NCI-H1417 (cell line): ENCODE measurements at places on chromosomes 12 and 14.
A peak's percentile ranks its signal among the peaks of the same experiment; 100 is the strongest.

- DNase-seq = no peak
These were observed 35.0 kb downstream of the TPH2 start for GRCh38 chr12:71973687-71974086.

DNA sequence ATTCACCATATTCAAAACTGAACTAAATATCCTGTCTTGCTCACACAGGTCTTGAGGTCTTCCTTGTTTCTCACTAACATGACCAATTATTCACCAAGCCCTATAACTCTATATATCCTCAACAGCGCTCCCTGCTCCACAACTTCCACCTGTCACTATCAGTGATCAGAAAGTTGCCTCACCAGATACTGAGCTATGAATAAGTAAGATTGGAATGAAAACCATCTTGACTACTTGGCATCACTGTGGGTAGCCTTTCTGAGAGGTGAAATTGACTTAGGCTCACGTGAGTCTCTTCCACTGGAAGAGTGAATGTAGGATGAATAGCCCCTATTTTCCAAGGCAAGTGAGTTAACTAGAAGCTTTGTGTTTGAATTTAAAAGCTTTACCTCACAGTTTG, 167.1 kb downstream of the PIK3C2G start:
- no peak for DNase-seq

GRCh38 chr12:132560614-132561426, 49.6 kb downstream of the LRCOL1 start:
- DNase-seq = peak; percentile 90

DNA sequence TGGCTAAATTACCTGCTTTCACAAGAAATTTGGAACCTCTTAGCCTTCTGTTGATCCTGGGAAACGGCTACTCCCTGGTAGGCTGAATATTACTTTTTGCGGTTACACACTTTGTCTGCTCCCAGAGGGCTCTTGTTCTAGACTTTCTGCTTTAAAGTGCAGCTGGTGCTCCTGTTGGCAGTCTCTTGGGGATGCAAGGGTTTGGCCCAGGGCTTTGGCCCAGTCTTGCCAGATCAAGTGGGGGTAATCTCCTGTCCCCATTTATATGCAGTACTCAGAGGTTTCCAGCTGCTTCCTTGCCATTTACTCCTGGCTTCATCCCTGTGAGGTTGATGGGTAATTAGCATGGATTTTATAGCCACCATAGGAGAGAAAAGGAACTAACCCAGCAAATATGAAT, 558.2 kb upstream of the MIS18BP1 start:
- DNase-seq = no peak

- DNase-seq = peak; percentile 78
These were observed 626 bp downstream of the TXNDC16 start for GRCh38 chr14:52551696-52552062.

- no peak for DNase-seq
These were observed 36.3 kb upstream of the TSPAN9 start for GRCh38 chr12:3040663-3041544.

DNA sequence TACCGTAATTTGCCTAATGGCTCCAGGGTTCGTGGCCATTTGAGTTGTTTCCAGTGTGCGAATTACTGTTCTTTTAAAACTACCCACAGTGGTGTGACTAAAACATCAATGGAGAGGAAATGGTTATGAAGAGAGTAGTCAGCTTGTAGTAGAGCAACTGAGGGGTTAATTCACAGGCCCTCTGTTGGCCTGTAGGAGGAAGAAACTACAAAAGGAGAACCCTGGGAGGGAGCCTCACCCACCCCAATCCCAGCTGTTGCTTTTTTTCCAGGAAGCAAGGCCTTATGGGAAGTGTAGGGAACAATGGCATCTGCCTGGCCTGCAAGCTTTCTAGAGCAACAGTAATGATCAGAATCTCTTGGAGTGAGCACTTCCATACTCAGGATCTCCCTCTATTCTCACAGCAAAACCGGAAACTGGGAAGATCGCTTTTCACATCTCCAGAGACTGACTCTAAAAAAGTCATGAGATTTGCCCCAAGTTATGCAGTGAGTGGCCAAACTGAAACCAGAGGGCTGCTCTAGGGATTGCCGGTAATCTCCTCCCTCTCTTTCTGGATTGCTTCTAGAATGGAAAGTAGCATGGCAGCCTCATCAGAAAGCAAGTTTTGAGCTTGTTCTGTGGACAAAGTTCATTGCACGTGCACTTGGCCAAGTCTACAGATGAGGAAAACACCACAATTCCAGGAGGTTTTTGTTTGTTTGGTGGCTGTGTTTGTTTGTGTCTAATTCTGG, 125.3 kb upstream of the PWP1 start:
- no peak for DNase-seq

DNA sequence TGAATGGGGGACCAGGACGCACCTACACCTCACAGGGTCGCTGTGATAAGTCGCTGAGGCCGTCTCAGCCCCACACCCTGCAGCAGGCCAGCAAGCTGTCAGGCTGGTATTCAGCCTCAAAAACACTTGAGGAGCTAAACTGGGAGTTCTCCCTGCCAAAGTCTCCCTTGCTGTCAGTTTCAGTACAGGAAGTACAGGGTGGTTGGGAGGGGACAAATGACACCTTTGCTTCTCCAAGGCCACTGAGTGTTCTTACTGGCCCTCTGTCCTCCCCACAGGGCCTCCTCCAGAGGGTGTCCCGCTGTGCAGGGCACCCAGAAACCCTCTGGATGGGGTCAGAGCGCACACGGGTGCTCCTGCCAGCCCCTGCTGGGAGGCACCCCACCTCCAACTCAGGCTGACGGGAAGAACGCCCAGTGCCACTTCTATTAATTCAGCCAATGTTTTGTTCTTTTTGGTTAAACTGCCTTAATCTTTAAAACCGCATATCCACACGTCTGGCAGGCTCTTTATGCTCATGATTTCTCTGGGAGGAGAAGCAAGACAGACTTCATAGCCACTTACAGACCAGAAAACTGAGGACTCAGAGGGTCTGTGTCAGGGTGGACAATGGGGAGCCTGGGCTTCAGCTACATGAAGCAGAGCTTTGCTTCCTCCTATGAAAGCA, 75.9 kb downstream of the ITPK1 start:
- no peak for DNase-seq

DNA sequence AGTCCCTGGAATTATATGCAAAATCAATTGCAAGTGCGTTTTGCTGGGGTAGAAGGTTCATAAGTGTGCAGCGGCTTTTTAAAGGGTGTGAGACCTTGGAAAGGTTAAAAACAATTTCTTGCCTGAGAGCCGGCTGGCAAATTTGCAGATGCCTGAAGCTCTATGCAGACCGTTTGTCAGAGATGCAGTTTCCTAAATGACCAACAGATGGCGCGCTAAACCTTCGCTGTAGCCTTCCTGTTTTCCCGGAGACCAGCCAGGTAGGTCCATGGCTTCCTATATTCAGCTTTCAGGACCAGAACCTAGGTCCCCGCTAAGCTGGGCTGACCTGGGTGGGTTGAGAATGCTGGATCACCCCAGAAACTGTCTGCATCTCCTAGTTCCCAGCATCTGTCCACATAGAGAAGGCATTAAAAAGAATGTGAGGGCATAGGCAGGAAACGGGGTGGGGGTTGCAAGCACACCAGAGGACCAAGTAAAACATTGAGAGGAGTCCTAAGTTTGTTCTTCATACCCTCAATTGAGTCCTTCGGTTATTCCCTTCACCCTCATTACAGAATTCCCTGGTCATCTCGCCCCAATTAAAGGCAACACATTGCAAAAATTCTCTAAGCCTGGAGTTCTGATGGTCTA, 5.7 kb upstream of the NOS1 start:
- peak; percentile 81 for DNase-seq

DNA sequence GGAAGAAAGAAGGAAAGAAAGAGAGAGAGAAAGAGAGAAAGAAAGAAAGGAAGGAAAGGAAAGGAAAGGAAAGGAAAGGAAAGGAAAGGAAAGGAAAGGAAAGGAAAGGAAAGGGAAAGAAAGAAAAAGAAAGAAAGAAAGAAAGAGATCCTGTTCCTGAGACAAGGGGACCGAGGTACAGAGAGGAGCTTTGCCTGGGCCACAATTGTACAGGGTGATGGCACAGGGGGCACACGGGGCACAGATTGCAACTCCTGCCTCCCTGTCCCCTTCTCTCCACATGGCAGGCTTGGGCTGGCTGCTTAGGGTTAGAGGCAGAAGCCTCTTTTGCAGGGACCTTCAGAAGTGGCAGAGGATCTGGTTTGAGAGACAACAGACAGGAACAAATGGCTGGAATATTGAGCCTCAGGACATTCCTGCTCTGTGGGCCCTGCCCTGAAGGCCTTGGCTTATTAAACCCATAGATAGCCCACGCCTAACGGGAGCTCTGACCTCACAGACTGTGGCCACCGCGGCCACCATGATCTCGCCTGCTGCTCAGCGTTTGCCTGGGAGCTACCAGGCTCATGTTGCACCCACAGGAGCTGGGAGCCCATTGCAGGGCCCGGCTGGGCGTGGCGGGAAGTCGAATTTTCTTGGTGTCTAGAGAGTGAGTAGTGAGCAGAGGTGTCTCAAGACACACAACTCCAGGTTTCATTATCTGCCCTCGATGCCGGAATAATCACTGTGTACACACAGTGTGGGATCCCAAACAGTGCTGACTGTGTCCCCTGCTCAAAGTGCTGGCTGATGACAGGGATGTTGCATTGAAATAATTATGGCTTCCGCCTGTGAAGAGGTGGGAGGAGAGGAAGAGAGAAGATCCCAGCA, 147.9 kb upstream of the NCOR2 start:
- peak; percentile 79 for DNase-seq

DNA sequence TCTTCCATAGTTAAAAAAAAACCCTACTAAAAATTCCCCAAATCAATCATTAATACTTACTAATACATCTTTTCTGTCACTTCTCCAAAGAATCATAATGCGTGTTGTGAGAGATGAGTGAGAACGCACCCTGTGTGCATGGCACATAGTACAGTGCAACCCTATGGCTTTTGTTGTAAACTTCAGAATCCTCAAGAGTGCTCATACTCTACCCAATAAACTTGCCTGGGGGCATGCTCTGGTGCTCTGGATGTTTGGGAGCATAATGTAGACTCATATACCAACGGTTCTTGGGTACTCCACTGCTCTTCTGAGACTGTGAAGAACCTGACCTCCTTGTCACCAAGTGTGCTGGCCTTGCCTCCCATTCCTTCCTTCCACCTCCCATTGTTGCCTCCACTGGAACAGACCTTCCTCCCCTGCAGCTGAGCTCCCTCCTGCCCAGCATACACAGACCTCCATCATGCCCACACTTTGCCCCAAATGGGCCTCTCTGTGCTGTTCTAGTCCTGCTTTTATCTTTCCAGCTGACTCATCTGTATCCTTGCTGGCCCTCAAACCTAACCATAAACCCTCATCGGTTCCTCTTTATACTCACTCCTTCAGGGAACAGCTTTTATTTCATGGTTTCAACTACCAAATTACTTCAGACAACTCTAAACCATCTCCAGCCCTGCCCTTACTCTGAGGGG, 8.9 kb downstream of the DCP1B start:
- DNase-seq = no peak
